ENCODE measurements at places on chromosomes 7 and 10. TPM values are rescaled to one million over a fixed set of nuclear protein-coding genes. Genes with fewer than 3 reads are reported as not detected.

EPHB6 gene
- 0.25 TPM for total RNA-seq

GRCh38 chr10:4333459-4333894 lies 492.5 kb upstream of the AKR1E2 start:
- no peak overlapping the region for H3K4me3 ChIP-seq
- H3K36me3 ChIP-seq: no peaks in the 10 kb centered on the region
- no peak for DNase-seq
- H3K27ac ChIP-seq: no peak overlapping the region
- no peaks in the 10 kb centered on the region for H3K4me1 ChIP-seq

DNA sequence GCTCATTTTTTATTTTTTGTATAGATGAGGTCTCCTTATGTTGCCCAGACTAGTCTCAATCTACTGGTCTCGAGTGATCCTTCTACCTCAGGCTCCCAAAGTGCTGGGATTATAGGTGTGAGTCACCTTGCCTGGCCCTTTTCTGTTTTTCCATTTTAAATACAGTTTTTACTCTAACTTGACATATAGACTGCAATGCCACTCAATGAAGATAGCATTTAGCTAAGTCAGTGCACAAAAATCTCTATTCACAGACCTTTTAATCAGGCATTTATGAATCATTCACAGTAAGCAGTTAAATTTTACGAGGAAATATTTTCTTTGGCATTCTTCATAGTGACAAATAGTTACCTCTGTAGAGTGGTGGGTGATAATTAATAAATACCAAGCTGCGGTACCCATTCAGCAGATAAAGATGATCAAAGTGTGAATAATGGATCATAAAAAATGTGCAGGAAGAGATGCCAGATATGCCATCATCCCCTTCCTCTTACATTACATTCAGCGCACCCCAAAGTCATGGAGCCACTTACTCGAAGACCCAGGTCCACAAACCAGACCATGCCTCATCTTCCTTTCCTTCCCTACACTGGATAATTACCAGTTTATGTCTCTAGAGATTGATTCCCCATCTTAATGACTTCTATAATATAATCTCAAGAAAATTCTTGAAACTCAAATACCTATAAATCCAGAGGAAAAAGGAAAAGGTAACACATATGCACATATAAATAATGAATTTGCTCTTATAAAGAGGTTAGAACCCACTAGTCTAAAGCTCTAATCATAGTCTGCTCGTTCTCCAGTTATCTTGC lies 56.0 kb downstream of the UBE2H start:
- H3K27ac ChIP-seq: peak overlapping the region; percentile 66
- DNase-seq: peak; percentile 68
- peaks cover 19% of the 10 kb centered on the region for H3K36me3 ChIP-seq
- H3K27me3 ChIP-seq: no peaks in the 10 kb centered on the region
- peak overlapping the region; percentile 25 for H3K4me3 ChIP-seq

DNA sequence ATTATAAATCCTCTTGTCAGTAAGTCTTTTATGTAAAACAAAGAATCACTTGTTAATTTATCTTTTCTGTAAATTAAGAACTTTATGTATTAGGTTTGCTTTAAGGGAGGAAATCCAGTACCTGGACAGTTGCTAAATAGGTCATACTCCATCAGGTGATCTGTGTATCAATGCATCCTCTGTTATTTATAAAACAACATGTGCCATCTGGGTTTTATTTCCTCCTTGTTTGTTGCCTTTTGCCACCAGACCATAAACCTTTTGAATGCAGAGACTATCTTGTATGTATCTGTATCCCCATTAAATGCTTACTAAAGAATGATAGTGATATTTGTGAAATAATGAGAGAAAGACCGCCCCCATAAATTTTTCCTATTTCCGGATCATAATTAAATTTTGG lies 70.0 kb downstream of the SLC35B4 start:
- no peaks in the 10 kb centered on the region for H3K4me1 ChIP-seq
- DNase-seq: no peak
- no peak overlapping the region for H3K4me3 ChIP-seq
- no peak overlapping the region for H3K27ac ChIP-seq
- no peaks in the 10 kb centered on the region for H3K36me3 ChIP-seq

- H3K27ac ChIP-seq: peak overlapping the region; percentile 30
- DNase-seq: peak; percentile 52
- H3K27me3 ChIP-seq: peaks cover 1% of the 10 kb centered on the region
- no peaks in the 10 kb centered on the region for H3K36me3 ChIP-seq
- peaks cover 57% of the 10 kb centered on the region for H3K4me1 ChIP-seq
Measured at GRCh38 chr10:33115738-33116719, 158.0 kb upstream of the ITGB1 start.

DNA sequence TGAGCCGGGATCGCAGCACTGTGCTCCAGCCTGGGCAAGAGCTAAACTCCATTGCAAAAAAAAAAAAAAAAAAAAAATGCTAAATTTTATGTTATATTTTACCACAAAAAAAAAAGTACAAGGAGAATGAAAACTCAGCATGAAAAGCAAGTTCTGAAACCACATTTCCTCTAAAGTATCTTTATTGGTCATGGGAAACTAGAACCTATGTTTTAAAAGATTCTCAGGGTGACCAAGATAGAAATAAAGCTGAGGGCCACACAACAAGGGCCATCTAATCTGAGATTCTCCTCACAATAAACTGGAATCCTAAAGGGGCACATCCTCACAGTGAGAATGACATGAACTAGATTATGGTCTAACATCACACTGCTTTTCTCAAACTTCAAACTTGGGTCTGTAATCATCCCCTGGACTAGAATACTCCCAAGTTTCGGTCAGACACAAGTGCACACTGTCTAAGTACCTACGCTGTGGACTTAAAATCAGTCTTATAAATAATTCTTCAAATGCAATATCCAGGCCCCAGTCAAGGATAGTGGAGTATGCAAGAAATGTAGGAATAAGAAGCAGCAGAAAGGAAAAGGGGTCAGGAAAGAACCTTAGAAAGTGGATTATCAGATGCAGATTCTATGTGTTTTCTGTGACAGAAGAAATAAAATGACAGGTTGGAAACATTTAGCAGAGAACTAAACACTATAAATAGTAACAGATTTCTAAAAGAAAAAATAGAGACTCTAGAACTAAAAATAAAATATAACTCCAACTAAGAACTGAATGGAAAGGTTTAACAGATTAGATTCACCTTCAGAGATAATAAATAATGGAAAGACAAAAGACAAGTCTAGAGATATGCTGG lies 49.9 kb downstream of the COA1 start:
- H3K36me3 ChIP-seq: peaks cover 37% of the 10 kb centered on the region
- H3K27me3 ChIP-seq: no peaks in the 10 kb centered on the region
- H3K4me3 ChIP-seq: no peak overlapping the region
- H3K4me1 ChIP-seq: peaks cover 43% of the 10 kb centered on the region
- no peak for DNase-seq

GBX1 gene
- total RNA-seq: not detected

ANXA8 gene
- total RNA-seq: 0.72 TPM

DNA sequence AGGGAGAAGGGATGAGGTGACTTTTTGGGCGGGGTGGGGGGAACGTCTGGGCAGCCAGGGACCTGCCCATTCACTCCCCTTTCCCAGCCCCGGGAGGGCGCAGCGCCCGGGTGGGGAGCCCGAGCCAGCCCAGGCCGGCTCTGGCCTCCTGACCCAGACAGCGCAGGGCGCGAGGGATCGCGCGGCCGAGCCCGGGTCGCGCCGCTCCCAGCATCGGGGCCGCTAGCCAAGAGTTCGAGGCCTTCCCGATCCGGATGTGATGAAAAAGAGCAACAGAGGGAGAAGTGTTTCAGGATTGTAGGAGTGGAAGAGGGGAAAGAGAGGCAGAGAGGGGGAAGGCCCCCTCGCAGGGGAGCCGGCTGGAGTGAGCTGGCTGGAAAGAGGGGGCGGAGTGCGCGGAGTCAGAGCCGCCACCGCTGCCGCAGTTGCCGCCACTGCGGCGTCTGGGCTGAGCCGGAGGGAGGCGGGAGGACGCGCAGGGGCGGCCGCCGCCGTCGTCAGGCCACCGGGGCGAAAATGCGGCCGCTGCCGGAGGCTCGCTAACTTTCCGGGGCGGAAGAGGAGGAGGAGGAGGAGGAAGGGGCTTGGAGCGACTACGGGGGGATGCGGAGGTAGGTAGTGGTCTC lies at the start of gene MDFIC:
Gene MDFIC, plus strand, starts transcription at position 69 of the 626 bp plus-strand sequence. CDS start 940 bp downstream, outside the sequence.
- H3K27me3 ChIP-seq: no peaks in the 10 kb centered on the region
- H3K4me3 ChIP-seq: peak within 1 kb of the TSS; percentile 95
- H3K27ac ChIP-seq: peak within 1 kb of the TSS; percentile 96
- peaks cover 39% of the 10 kb centered on the region for H3K4me1 ChIP-seq
- peaks cover 14% of the 10 kb centered on the region for H3K36me3 ChIP-seq

- H3K4me1 ChIP-seq: no peaks in the 10 kb centered on the region
- no peak overlapping the region for H3K4me3 ChIP-seq
- H3K27ac ChIP-seq: no peak overlapping the region
- H3K36me3 ChIP-seq: no peaks in the 10 kb centered on the region
- H3K27me3 ChIP-seq: peaks cover 12% of the 10 kb centered on the region
Measured at GRCh38 chr7:26307226-26307625, 15.6 kb downstream of the SNX10 start.

DNA sequence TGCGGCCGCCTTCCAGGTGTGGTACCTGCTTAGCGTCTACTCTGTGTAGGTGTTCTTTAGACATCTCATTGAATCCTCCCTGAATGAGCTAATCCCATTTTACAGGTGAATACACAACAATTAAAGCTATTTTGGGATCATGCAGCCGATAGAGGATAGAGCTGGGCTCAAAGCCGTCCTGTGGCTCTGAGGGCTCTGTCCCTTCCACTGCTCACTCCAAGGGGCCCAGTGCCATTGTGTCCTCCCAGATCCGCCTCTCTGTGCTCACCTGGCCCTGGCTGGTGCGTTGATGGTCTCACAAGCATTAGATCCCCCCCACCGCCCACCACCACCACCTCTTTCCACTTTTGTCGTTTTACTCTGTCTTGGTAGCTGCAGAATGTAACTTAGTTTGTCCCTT lies 13.1 kb downstream of the NPTX2 start:
- DNase-seq: no peak
- H3K36me3 ChIP-seq: no peaks in the 10 kb centered on the region
- peaks cover 2% of the 10 kb centered on the region for H3K27me3 ChIP-seq
- no peak overlapping the region for H3K4me3 ChIP-seq

GRCh38 chr7:75658802-75659201 lies 79.9 kb downstream of the HIP1 start:
- no peak overlapping the region for H3K27ac ChIP-seq
- DNase-seq: no peak
- peaks cover 5% of the 10 kb centered on the region for H3K36me3 ChIP-seq
- peaks cover 13% of the 10 kb centered on the region for H3K4me1 ChIP-seq

EBLN1 gene
- total RNA-seq: not detected

DNA sequence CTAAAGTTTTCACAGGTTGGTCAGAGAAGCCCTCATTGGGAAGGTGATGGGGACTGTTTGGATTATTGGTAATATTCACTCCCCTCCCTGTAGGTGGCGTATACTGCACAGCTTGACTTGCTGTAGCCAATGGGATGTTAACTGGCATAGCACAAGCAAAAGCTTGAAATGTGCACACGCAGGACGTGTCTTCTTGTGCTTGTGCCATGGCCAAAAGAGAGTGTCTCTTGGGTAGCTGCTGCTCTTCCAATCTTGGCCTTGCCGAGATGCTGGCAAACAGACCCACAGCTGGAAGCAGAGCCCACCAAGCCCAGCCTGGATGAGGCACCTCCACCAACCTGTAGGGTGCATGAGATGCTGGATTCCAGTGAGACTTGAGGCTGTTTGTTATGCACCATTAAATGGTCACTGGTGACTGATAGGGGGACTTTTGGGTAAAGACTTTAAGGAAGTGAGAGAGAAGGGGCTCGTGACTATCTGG lies 266.0 kb downstream of the GRID1 start:
- no peaks in the 10 kb centered on the region for H3K4me1 ChIP-seq
- no peaks in the 10 kb centered on the region for H3K27me3 ChIP-seq
- no peak overlapping the region for H3K4me3 ChIP-seq
- no peak for DNase-seq
- H3K27ac ChIP-seq: no peak overlapping the region

DNA sequence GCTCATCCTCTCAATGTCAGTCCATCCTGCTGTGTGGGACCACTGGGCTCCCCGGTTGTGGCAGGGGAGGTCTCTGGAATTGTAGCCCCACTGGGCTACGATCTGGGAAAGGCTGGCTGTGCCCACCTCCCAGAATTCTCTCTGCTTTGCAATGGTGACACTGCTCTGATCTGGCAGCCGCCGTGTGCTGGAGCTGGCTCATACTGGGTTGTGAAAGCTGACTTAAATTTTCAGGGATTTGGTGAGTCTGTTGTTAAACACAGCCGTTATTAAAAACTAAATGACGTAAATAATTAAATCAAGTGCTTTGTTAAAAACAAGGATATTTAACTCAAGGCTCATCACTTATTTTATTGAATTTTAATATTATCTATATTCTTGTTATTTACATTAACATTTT lies 160.0 kb downstream of the TAX1BP1 start:
- peaks cover 5% of the 10 kb centered on the region for H3K36me3 ChIP-seq
- no peak overlapping the region for H3K4me3 ChIP-seq
- H3K27me3 ChIP-seq: no peaks in the 10 kb centered on the region
- no peak for DNase-seq
- H3K4me1 ChIP-seq: peaks cover 36% of the 10 kb centered on the region

GRCh38 chr10:132336064-132336746 lies 4.2 kb downstream of the LRRC27 start:
- H3K36me3 ChIP-seq: peaks cover 3% of the 10 kb centered on the region
- no peaks in the 10 kb centered on the region for H3K27me3 ChIP-seq
- DNase-seq: no peak

FIGNL1 gene
- total RNA-seq: 7.7 TPM

- DNase-seq: no peak
- H3K36me3 ChIP-seq: no peaks in the 10 kb centered on the region
- peaks cover 9% of the 10 kb centered on the region for H3K4me1 ChIP-seq
Measured at GRCh38 chr7:22361795-22362194, 4.8 kb upstream of the RAPGEF5 start.

FBXO24 gene
- 0.33 TPM for total RNA-seq

BTBD16 gene
- not detected for total RNA-seq

ST8SIA6 gene
- not detected for total RNA-seq

GRCh38 chr7:134175334-134176036 lies 48.3 kb downstream of the LRGUK start:
- no peaks in the 10 kb centered on the region for H3K36me3 ChIP-seq
- no peak for DNase-seq
- H3K27me3 ChIP-seq: peaks cover 8% of the 10 kb centered on the region
- peaks cover 23% of the 10 kb centered on the region for H3K4me1 ChIP-seq

COL17A1 gene
- 0.82 TPM for total RNA-seq

DNA sequence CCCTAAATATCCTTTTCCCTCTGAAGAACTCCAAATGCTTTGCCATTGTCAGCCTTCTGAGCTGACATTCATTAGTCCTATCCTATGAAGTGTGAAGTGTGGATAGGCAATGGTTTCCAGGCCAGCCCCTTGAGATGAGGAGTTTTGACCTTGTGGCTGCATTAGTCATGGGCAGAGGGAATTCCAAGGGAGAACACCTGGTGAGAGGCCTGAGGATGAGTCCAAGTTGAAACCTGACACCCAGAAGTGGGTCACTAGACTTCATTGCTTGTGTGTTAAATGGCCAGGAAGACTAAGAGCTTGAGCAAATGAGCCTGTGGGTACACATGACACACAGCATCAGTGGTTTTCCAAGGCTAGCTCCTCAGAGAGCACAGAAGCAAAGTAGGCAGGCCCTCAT lies 260.8 kb downstream of the SKAP2 start:
- H3K27me3 ChIP-seq: no peaks in the 10 kb centered on the region
- H3K27ac ChIP-seq: no peak overlapping the region
- H3K4me3 ChIP-seq: no peak overlapping the region

- no peaks in the 10 kb centered on the region for H3K36me3 ChIP-seq
- H3K4me3 ChIP-seq: no peak overlapping the region
- H3K4me1 ChIP-seq: no peaks in the 10 kb centered on the region
- H3K27me3 ChIP-seq: peaks cover 38% of the 10 kb centered on the region
Measured at GRCh38 chr10:49735848-49736563, 26.1 kb downstream of the OGDHL start.

- H3K27ac ChIP-seq: peak overlapping the region; percentile 52
- H3K27me3 ChIP-seq: peaks cover 8% of the 10 kb centered on the region
- H3K4me3 ChIP-seq: no peak overlapping the region
- peaks cover 34% of the 10 kb centered on the region for H3K36me3 ChIP-seq
- no peak for DNase-seq
Measured at GRCh38 chr10:125133696-125134482, 26.5 kb downstream of the CTBP2 start.

Data from HFFc6 (cell line).